Stimulated activated CD4-positive, alpha-beta T cell treated with anti-CD3 and anti-CD28 coated beads, Interleukin-12 subunit alpha, Interleukin-12 subunit beta, amount 100 ng/mL, for 24 hours (primary cell): ENCODE measurements at places on chromosomes 13 and 19.

DNA sequence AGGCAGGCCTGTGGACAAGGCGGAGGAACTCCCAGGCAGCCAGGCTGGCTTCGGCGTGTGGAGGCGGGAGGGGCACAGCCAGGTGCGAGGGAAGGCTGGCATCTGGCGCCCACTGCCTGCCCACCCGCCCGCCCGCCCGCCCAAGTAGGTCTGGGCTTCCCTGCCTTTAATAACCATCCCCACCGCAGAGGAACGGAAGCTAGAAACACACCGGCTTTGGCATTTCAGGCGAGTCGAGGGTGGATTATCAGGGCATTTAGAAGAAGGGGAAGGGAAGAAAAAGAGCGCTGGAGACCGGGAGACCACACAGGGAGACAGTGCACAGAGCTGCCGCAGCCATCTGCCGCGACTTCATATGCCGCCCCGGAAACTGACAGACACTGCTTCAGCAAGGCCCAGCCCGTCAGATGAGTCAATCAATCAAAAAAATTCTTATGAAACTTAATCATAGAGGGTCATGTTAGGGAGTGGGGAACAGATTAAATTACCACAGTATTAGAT is 199.7 kb downstream of the TSHZ3 start:
- no peak for DNase-seq

- DNase-seq = no peak
These were observed 200.2 kb downstream of the DCLK1 start for GRCh38 chr13:35930665-35931631.

DNA sequence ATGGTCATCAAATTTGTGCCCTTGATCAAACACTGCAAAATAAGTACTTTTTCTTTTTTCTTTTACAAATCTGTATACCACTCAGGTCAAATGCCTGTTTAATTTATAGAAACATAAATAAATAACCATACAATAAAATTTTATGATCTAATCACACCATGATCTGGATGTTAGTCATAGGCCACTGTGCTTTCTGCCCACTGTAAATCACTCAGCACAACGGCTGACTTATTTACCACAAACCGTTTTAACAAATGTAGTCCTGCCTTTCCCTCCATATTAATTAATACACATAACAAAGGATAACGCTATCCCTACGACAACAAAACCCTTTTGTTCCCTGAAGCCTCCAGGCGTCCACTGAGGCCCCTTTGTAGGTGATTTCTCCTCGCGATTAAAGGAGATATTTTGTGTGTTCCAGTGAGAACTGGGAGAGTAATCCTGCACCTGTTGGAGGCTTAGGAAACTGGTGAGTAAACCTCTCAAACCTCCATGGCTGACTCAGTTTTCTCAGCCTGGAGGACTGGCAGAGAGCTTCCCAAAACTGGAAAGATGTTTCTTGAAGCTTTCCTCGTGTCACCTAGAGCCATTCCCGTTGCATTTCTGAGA is 477.1 kb upstream of the SGCG start:
- no peak for DNase-seq

DNA sequence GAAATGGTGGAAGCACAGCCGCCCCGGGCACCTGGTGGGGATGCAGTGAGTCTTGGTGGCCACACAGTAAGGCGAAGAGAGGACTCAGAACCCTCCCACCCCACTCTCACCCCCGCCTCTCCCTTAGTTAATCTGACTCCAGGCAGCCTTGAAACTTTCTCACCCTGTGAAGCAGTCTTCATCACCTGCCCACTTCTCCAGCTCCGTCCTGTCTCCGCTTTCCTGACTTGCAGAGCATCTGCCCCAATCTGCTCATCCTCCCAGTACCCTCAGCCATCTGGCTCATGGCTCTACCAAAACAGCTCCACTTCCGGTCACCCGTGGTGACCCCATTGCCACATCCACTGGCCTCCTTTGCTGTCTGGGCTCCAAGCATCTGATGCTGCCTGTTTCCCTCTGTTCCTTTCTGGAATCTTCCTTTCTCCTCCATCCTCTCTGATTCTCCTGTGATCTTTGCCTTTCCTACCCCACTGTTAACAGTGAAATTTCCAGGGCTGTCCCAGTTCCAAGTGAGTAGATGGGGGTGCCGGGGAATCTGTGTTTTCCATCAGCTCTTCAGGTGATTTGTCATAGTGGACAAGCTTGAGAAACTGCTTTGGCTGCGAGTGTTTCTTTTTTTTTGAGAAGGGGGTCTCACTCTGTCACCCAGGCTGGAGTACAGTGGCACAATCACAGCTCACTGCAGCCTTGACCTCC is 4.3 kb downstream of the USF2 start:
- DNase-seq = no peak

DNA sequence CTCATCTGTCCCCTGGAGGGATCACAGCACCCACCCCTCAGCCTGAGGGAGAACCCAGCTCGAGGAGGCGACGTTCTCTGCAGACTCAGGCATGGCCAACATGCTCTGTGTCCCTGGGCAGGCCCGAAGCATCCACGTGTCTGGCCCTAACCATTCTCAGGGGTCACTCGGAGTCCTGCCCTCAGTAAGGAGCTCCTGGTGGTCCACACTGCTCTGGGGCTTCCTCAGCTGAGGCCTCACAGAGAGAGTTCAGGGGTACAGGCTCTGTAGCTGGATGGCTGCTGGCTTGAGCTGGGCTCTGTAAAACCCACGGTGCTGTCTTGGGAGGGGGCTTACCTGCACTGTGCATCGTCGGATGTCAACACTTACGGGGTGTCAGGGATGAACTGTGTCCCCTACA is 4.4 kb upstream of the SIGLEC8 start:
- no peak for DNase-seq

DNA sequence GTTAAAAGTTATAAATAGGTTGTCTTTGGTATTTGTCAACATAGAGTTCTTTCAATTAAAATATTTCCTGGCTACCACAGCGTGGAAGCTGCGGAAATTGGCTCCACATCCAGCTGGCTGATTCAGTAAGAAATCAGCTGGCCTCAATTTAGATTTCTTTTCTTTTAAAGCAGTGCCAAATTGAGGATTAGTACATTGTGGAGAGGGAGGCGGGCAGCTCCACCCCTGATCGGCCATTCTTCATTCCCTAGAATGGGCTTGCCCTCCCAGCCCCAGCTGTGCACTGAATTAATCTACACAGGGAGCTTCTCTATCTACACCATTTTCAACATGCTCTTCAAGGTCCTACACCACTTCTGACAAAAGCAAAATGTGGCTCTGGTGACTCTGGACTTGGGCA is 624.8 kb downstream of the DACH1 start:
- no peak for DNase-seq

DNA sequence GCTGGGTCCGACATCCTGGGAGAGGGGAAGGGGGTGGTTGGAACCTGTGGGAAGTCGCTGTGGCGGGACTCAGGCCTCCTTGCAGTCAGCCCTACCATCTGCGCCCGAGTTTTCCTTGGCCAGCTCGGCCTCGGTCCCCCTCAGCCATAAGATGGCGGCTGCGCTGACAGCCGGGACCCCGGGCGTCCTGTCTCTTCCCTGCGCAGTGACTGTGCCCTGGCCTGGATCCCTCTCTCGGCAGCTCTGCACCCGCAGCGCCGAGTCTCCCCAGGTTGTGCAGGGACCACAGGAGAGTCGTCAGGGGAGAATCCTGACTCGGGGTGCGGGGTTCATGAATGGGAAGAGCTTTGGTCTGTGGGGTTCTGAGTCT is 345 bp downstream of the ZNF257 start:
- no peak for DNase-seq

GRCh38 chr13:79522583-79522982 is 41.6 kb downstream of the NDFIP2 start:
- DNase-seq = peak; percentile 6

DNA sequence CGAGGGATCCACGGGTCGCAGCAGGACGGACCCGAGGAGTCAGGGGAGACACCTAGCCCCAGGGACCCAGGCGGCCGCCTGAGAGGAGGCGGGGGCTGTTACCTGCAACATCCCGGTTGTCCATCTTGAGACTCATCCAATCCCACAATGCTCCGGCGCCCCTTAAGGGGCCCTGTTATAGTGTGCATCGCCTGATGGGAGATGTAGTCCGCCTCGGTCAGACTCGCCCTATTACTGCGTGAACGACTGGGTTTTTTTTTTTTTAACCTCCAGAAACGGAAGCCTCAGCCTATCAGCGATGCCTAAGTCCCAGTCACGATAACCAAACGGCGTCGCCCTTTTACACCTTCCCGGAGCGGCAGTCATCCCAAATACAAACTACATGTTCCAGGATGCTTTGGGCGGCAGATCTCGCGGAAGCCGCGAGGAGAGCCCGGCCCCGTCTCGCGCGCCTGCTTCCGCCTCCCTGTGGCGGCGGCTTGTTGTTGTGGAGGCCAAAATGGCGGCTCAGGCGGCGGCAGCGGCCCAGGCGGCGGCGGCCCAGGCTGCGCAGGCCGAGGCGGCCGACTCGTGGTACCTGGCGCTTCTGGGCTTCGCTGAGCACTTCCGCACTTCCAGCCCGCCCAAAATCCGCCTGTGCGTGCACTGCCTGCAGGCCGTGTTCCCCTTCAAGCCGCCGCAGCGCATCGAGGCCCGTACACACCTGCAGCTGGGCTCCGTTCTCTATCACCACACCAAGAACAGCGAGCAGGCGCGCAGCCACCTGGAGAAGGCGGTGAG is at the start of the genes MAU2 and SUGP1:
Gene MAU2, plus strand, starts transcription at position 469 of the 780 bp plus-strand sequence. Its CDS starts 31 bp downstream, at position 500.
Gene SUGP1, minus strand, starts transcription at position 149 of the 780 bp plus-strand sequence. Its CDS starts 13 bp downstream, at position 136.
- peak; percentile 84 for DNase-seq

- DNase-seq = no peak
These were observed 350.1 kb downstream of the PCDH9 start for GRCh38 chr13:66879988-66880387.

DNA sequence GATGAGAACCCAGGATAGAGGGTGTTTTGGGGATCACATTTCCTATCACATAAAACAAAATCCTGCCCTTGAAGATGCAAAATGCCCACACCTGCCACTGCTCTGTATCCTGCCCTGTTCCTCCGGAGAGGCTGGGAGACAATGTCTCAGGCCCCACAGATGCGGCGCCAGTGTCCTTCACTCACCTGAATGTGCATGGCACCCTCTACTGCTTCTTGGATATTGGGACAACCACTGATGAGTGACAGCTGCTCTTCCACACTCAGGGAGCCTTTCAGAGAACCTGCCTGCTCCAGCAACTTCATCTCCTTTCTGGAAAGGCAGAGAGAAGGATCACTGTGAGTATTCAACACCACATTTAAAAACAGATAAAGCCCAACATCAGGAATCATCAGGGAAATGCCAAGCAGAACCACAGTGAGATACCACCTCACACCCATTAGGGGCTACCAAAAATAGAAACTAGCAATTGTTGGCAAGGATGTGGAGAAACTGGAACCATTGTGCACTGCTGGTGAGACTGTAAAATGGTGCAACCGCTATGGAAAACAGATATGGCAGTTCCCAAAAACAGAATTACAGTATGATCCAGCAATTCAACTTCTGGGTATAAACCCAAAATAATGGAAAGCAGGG is 36.4 kb downstream of the CRYL1 start:
- peak; percentile 32 for DNase-seq
